Endothelial cell (in vitro differentiated cells): ENCODE measurements at places on chromosomes 12 and 14.

DNA sequence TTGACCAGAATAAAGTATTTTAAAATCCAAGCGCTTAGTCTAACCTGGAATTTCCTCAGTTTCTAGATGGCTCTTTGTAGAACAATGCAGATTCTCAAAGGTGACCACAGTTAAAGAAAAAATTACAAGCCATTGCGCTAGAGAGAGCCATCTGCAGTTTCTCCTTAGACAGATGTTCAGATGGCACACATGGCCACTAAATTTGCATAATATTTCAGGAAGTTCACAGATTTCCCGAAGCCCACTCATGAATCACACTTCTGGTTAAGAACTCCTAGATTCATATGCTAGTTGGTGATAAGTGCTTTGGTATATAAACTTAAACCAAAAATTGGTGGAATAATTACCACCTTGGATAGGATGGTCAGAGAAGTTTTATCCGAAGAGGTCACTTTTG lies 749 bp downstream of the AKAP3 start:
- no peak for DNase-seq

DNA sequence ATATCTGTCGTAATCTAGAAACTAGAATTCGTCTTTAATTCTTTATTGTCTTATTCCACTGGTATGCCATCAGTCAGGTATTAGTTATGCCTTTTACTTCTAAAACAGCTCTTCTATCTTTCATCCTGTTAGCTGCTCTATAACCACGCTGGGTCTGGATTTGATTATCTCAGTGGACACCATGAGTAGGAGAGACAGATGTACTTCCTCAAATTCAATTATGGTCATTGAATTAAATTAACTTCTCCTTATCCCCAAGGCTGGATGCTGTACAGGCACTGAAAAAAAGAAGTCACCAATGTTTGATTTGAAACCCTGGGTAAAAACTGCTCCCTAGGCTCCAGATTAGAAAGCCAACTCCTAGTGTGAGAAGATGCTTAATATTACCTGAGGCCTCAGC lies 107.3 kb downstream of the PIK3C2G start:
- no peak for DNase-seq

- no peak for DNase-seq
Measured at GRCh38 chr14:91373591-91374254, 43.9 kb downstream of the CCDC88C start.

- DNase-seq, result no peak
Measured at GRCh38 chr14:68639758-68640574, 152.9 kb downstream of the ZFP36L1 start.

DNA sequence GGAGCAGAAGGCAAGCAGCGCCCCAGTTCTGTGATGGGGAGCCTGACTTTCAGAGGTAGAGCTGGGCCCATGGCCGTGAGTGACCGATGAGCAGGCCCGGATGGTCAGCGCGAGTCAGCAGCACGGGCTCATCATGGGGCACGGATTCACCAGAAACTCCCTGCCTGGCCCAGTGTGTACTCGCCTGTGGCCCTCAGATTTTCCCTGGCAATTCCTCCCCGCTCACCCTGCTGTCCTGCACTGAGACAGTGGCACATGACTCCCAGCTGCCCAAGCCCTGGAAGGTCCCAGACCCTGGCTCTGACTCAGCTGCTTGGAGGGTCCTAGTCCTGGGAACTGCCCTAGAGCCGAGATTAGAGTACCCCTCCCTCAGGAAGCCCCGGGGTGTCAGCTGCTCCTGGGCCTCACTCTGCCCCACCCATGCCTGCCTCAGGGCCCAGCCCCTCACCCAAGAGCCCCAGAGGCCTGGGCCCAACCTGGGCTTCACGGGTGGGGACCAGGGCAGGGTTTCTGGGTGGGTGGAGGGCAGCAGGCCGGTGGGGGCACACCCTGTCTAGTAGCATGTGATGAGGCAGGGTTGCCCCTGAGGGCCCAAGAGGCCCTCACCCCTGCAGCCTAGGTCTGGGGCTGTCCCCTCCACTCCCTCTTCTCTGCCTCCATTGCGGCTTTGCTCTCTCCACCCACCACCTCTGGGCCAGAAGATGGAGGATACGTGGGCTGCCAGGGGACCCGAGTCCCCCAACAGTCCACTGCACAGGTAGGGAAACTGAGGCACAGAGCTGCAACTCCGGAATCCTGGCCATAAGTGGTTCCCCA lies 8.4 kb downstream of the TRMT61A start:
- DNase-seq, result no peak

DNA sequence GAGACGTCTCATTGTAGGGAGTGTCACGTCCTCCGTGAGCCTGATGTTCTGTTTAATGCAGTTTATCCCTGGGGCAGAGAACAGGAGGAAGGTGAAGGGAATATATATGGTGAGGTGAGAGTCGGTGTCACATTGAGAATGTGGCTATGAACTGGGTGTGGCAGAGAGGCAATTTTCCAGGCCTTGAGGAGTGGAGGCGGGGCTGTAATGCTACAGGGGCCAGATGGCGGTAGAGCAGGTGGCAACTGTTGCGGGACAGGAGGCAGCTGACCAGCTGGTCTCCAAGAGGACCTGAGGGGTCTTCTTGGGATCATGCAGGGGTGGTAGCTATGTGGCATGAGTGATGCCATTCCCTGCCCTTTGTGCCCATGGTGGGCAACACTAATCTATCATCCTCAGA lies 59.6 kb downstream of the CACNA1C start:
- DNase-seq, result no peak

DNA sequence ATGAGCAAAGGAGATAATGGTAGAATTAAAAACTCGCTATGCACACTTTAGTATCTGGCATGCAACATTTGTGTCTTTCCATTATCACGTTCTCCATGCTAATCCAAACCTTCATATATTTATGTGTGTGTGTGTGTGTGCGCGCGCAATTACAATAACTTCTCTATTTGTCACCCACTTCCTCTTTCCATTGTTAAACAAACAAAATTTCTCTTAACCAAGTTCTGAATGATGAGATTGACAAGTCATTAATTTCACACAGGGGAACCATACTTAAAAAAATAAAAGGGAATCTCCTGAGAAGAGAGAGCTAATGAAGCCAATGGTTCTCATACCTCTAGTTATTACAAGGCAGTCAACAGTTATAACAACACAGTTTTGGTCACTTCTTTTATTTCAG lies 575.9 kb upstream of the MDGA2 start:
- DNase-seq, result no peak

- DNase-seq, result no peak
Measured at GRCh38 chr14:72651081-72651480, 242.8 kb downstream of the DPF3 start.

- peak; percentile 48 for DNase-seq
Measured at GRCh38 chr12:120584343-120585149, 3.3 kb upstream of the POP5 start.

- no peak for DNase-seq
Measured at GRCh38 chr14:94597788-94598187, 14.4 kb upstream of the SERPINA3 start.

- DNase-seq, result no peak
Measured at GRCh38 chr12:6779708-6780432, 7.5 kb downstream of the LAG3 start.

- no peak for DNase-seq
Measured at GRCh38 chr14:89422952-89423345, 5.9 kb upstream of the FOXN3 start.

- DNase-seq, result no peak
Measured at GRCh38 chr12:20211981-20212421, 156.3 kb upstream of the PDE3A start.

DNA sequence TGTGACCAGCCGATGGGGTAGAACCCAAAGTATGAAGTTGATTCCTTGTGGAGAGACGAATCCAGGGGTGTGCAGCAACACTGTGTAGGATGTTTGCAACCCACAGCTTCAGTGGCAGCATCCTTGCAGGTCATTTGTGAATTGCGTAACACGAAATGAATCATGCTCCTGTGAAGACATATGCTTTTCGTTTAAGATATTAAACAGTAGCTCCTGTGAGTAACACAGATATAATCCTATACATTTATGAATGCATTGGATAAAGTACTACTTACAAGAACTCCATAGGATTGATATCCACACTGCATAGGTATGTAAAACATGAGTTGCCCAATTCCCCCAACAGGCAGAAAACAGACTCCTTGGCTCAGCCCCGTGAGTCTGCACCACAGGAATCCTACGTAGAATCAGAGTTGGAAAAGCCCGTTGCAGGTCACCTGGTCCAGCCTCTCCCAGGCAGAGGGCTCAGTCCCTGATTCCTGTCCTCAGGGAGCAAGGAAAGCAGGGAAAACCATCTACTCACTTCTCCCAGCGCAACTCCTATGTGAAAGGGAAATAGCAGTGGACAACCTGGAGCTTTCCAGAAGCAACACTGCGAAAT lies 75.8 kb downstream of the GPATCH2L start:
- DNase-seq, result no peak

DNA sequence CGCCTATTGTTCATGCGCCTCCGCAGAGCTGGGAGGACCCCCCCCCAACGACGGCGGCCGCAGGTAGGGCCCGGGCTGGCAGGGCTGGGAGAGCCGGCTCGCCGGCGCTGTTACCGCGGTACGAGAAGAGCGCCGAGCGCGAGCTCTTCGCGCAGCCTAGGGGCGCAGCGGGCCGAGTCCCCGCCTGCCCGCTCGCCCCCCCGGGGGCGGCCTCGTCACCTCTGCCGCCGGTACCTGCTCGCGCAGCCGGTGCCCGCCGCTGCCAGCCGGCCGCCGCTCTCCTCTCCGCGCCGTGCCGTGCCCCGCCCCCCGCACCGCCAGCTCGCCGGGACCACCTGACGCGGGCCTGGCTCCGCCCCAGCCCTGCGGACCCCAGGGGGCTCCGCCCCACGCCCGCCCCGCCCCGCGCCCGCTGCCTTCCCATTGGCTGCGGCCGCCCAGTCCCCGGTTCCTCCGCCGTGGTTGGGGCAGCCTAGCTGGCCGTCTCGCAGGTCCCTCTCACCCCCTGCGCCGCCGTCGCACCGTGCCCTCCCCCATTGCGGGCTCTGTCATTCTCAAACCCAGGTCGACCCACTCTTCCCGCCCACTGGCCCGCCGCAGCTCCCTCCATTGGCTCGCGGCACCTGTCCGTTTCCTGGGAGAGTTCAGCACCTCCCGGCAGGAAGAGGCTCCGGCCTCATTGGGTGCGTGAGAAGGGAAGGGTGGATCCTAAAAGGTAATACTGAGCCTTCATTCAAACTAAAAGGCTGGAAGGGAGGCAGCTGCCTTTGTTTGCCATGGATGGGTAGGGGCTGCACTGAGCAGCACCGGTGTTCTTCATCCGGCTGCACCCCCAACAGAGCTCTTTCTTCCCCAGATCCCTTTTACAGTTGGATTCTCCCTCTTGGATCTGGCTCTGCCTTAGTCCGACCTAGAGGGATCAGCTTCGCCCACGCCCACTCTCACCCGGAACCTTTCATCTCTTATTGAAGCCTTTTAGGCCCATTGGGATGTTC lies at the start of gene MAP3K9:
Gene MAP3K9 (minus strand): TSS at position 289 of the 995 bp plus-strand sequence. CDS start 342 bp downstream, outside the sequence.
- peak; percentile 97 for DNase-seq

- no peak for DNase-seq
Measured at GRCh38 chr14:35865611-35866324, 39.6 kb downstream of the BRMS1L start.

DNA sequence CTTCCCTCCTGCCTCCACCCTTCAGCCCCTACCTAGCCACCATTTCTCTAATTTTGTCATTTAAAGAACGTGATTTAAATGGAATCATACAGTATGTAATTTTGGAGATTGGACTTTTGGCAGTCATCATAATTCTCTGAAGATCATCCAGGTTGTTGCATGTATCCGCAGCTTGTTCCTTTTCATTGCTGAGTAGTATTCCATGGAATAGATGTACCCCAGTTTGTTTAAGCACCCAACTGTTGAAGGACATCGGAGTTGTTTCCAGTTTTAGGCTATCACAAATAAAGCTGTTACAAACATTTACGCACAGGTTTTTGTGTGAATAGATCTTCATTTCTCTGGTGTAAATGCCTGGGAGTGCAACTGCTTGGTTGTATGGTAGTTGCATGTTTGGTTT lies 61.1 kb upstream of the PWP1 start:
- no peak for DNase-seq

GRCh38 chr12:101582937-101583336 lies 11.8 kb upstream of the MYBPC1 start:
- DNase-seq, result no peak

- no peak for DNase-seq
Measured at GRCh38 chr12:6044082-6044481, 80.4 kb downstream of the VWF start.

- DNase-seq, result no peak
Measured at GRCh38 chr12:88519802-88520435, 60.4 kb downstream of the KITLG start.

- no peak for DNase-seq
Measured at GRCh38 chr12:117900561-117900960, 68.2 kb downstream of the KSR2 start.

GRCh38 chr14:105858676-105859025 lies 332.3 kb downstream of the TMEM121 start:
- no peak for DNase-seq

- no peak for DNase-seq
Measured at GRCh38 chr12:75269209-75269608, 59.6 kb upstream of the KCNC2 start.

- DNase-seq, result no peak
Measured at GRCh38 chr12:12379831-12380730, 23.2 kb downstream of the BORCS5 start.

GRCh38 chr12:386651-387050 lies 2.5 kb downstream of the KDM5A start:
- DNase-seq, result no peak

- no peak for DNase-seq
Measured at GRCh38 chr12:52060498-52061177, 9.1 kb upstream of the ATG101 start.

DNA sequence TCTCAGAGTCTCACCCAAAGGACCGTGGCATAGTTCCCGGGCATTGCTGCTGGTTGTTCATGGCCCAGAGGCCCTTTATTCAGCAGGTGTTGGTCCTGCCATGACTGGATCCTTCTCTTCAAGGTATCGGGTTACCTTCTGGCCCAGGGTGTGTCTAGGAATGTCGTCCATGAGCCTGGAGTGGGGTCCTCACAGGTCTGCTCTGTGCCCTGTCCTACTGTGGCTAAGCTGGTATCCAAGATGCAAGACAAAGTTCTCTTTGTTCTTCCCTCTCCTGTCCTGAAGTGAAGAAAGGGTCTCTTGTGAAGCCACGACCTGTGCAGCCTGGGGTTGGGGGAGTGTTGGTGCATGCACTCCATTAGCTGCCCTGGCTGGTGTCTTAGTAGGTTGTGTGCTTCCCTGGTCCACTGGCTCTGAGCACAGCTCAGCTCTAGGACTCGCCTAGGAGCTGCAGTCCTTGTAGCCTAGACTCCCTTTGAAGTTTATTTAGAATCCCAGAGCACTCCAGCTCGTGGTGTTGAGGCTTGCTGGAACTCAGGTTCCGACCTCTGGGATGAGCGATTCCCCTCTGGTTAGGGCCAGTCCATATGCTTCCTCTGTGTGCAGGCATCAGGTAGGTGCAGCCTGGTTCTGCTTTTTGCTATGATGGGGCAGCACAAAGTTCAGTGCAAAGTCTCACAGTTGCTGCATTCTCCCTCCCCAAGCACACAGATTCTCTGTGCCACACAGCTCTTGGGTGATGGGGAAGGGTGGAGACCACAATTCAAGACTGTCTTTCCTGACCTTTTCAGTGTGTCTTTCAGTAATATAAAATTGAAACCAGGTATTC lies 117.4 kb downstream of the NUBPL start:
- no peak for DNase-seq
